RPMI7951 (cell line): ENCODE measurements at places on chromosomes 12 and 14.

GRCh38 chr14:95471476-95471875 is 45.0 kb downstream of the SYNE3 start:
- no peak for DNase-seq

DNA sequence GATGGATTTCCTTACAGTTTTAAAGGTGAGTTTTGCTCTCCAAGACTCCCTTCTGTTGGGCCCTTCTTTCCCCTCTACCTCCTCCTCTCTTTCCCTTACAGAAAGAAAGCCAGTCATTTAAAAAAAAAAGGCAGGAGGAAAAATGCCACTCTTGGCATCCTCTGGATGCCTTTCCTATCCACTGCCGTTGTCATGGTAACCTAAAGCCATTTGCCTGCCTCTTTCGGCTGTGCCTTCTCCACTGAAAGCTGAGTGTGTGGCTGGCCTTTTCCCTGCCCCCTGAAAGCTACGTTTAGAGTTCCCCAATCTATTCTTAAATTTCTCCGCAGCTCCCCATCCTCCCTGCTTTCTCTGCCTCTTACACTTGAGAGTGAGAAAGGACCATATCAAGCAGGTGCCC is 67.1 kb downstream of the TUNAR start:
- no peak for DNase-seq

- DNase-seq = peak; percentile 84
These were observed 16.9 kb downstream of the LTBP2 start for GRCh38 chr14:74595006-74595735.

DNA sequence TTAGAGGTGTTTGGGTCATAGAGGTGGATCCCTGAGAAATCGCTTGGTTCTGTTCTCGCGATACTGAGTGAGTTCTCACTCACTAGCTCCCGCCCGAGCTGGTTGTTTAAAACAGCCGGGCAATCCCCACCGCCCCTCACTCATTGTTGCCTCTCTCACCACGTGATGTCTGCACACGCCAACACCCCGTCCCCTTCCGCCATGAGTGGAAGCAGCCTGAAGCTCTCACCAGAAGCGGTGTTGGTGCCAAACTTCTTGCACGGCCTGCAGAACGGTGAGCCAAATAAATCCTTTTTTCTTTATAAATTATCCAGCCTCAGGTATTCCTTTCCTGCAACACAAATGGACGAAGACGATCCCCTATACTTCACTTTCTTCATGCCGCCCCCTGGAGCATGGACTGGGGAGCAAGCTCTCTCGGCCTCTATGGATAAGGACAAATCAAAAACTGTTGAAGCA is 45.4 kb upstream of the CCND2 start:
- no peak for DNase-seq

DNA sequence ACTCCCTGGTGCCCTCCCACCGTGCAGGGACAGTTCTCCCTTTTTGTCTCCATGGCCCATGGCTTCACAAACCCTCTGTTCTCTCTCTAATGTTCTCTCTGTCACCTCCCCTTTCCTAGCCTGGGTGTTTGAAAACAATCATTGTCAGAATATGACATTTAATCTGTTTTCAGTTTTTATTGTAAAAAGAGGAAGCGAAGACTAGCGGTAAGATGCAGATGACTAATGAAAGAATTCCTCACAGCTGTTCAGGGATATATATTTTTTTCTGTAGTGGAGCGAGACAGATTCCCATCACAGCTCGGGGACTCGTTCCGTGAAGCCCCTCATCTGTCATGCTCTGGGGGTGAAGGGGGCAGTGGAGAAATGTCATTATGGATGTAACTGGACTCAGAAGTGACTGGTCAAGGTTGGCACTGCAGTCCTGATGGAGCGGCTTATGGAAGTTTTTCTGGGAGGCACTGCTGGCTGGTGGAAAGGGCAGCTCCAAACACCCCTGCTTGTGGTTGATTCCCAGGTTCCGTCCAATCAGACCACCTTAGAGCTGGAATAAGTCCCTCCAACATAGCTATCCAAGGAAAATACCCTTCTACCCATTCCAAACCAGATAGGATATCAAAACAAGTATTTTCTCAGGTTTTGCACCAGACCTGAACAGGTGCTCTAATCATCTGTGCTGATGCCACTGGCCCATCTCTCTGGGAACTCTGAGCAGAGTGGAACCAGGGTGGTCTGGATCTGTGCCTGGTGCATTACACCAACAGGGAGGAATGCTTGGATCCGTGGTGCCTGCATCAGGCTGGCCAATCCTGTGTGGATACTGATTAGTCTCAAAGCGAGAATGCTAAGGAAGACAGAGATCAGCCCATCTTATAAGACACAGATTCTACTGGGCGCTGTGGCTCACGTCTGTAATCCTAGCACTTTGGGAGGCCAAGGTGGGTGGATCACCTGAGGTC is 84.7 kb downstream of the GPATCH2L start:
- DNase-seq = no peak

GRCh38 chr12:124618291-124618902 is 51.0 kb upstream of the NCOR2 start:
- DNase-seq = no peak

DNA sequence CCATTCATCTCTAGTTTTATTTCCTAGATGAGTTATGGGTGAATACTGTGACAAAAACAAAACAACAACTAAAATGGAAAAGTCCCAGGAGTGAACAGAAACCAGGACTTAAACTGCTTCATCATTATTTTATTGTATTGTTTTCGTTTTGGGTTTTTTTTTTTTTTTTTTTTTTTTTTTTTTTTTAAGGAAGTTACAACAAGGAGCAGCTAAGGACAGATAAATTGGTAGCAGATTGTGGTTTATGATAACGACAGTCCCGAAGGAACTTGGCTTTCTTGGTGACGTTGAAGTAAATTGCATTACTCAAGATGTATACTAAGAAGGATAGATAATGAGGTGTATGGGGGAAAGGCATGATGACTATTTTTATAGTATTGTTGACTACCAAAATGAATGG is 866.3 kb downstream of the NRXN3 start:
- DNase-seq = no peak

- DNase-seq = no peak
These were observed 357.3 kb upstream of the DDHD1 start for GRCh38 chr14:53510281-53510912.

- peak; percentile 40 for DNase-seq
These were observed 31.2 kb upstream of the USP44 start for GRCh38 chr12:95582230-95583058.

DNA sequence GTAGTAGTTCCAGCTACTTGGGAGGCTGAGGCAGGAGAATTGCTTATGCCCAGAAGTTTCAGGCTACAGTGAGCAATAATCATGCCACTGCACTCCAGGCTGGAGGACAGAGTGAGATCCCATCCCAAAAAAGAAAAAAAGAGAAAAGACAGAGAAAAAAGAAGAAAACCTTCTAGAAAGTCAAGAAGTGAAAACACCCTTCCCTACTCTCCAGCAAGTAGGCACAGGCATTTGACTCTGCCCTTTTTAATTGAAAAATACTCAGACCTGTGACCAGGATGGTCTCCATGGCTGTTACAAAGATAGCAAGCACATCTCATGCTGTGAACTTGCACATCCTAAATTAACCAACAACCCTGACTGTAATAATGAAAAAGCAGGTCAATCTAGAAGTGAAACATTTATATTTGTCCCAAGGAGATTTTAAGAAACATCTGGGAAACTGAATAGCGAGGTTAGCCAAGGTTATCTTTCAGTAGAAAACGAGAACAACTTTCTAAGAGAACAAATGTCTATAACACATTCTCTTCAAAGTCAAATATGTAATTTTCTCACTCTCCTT is 2.0 kb downstream of the TMTC1 start:
- no peak for DNase-seq

- DNase-seq = no peak
These were observed 127.3 kb upstream of the HIF1A start for GRCh38 chr14:61567838-61568571.

GRCh38 chr12:130879212-130879686 is 7.4 kb downstream of the RAN start:
- no peak for DNase-seq

- peak; percentile 93 for DNase-seq
These were observed 148.9 kb upstream of the MAX start for GRCh38 chr14:65251213-65251612.

GRCh38 chr14:102951034-102951433 is 28.6 kb downstream of the AMN start:
- no peak for DNase-seq

- DNase-seq = no peak
These were observed 70.5 kb downstream of the LMNTD1 start for GRCh38 chr12:25482625-25483024.

DNA sequence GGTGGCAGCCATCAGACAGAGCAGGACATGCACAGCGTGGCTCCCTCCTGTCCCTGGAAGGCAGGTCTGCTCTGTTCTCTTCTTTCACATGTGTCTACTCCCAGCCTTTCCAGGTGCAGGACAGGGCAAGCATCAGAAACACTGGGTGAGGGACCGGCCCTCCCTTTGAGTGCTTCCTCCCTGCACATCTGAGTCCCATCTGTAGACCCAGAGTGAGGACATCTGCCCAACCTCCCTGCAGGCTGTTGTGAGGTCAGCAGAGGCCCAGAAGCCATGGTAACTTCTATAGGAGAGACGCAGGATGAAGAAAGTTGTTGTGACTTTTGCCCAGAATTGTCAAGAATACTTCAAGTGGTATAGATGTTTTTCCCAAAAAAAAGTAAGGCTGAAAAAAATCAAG is 282.7 kb downstream of the CACNA1C start:
- peak; percentile 90 for DNase-seq

- peak; percentile 71 for DNase-seq
These were observed at the start of gene CLEC2B for GRCh38 chr12:9869307-9870161. TSS of gene CLEC2B (minus strand) at chr12:9869354.

DNA sequence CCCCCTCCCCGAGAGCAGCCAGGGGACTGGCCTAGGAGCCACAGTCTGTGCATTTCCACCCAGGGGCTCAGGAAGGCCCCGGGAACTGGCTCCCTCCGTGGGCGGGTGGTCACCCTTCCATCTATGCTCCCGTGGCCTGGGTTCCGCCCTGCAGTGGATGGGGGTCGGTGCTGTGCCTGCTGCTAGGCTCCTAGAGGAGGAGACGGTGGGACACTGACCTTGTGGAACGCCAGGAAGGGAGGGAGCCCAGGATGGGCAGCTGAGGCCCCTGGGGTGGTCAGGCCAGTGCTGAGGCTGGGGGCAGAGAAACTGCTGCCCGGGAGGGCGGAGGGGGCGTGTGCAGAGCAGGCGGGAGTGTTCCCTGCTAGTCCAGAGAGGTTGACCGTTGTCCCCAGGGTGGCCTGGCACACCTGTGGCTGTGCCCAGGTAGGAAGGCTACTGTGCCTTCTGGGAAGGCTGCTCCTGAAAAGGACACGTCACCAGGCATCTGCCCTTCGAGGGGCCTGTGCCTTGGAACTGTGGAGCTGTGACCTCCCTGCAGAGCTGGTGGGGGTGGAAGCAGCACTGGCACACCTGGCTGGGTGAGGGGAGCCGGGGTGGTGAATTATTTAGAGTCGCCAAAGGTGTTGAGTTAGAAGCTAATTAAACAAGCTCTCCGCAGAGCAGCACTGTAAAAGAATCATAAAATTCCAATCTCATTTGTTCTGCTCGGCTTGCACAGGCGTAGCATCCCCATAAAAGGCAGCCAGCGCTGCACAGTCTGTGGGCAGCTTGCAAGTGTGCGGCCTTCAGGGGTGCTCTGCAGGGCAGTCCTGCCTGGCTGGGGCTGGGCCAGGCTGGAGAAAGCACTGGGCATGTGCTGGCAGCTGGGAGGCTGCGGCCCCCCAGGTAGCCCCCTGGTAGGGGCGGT is 145.1 kb downstream of the KIF26A start:
- no peak for DNase-seq

- DNase-seq = peak; percentile 19
These were observed 9.4 kb downstream of the SART3 start for GRCh38 chr12:108551535-108551934.

GRCh38 chr12:79690142-79690637 is 574 bp downstream of the PAWR start:
- peak; percentile 39 for DNase-seq

DNA sequence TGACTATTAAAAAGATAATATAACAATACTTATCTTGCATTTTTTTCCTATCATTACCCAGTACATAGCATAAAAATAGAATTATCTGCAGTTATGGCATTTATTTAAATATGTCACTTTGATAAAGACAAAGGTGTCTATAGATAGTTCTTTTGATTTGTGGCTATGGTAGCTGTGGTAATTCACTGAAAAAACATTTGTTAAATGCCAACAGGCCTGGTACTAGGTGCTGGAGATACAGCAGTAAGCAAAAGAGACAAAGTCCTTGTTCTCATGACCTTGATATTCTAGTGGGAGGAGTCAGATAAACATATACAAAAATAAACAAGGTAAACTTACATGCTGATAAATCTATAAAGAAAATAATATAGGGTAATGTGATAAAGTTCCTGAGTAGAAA is 44.7 kb downstream of the INSM2 start:
- DNase-seq = no peak

DNA sequence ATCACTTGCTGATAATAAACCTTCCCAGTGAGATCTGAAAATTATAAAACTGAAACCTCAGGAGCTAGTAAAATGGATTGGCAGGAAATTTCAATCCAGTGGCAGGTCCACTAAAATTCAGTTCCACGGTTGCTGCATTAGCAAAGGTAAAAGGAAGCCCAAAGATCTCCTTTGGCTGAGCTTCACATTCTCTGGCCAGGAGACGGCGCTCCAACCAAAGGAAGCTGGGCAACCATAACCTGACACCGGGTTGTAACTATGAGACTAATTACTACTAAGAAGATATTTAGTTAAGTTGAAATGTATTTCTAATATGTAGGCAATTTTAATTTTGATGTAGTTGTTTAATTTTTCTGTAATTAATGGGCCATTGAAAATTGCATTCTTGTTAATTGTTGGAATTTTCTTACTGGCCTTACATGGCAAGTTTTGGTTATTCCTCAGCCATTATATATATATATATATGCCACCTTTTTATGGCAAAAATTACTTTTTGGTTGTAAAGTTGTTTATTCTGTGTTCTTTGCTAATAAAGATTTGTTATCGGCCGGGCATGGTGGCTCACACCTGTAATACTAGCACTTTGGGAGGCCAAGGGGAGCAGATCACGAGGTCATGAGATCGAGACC is 17.0 kb downstream of the OR8S1 start:
- DNase-seq = peak; percentile 29

- DNase-seq = no peak
These were observed 202.8 kb upstream of the PELI2 start for GRCh38 chr14:55915456-55915855.

DNA sequence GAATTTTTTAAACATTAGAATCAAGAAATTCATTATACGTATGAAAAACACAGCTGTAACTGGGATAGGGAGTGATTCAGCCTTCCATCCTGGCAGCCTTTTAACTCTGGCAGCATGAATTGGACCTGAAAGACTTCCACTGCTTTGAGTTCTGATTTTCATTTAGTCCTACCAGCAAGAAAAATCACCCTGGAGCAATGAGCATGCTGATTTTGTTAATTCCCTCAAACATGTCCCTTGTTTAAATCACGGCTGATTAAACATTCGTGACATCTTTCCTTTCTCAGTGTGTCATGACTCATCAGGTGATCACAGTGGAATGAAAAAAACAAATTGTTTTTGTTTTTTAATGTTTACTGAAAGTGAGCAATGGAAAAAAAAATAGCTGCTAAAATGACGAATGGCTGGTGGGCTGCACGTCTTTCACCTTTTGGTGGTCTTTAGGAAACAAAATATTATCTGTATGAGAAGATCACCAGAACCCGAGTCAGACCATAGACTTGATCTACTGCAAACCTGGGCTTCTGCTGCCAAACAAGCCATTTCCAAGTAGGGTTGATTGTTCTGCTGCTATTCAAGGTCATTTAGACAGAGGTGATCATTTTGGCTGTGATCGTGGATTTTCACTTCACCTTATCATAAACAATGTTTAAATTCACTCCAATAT is 67.0 kb upstream of the CAND1 start:
- DNase-seq = peak; percentile 16

- DNase-seq = no peak
These were observed 10.5 kb upstream of the NUAK1 start for GRCh38 chr12:106149096-106149784.
